ENCODE measurements at places on chromosomes 3 and 15.

DNA sequence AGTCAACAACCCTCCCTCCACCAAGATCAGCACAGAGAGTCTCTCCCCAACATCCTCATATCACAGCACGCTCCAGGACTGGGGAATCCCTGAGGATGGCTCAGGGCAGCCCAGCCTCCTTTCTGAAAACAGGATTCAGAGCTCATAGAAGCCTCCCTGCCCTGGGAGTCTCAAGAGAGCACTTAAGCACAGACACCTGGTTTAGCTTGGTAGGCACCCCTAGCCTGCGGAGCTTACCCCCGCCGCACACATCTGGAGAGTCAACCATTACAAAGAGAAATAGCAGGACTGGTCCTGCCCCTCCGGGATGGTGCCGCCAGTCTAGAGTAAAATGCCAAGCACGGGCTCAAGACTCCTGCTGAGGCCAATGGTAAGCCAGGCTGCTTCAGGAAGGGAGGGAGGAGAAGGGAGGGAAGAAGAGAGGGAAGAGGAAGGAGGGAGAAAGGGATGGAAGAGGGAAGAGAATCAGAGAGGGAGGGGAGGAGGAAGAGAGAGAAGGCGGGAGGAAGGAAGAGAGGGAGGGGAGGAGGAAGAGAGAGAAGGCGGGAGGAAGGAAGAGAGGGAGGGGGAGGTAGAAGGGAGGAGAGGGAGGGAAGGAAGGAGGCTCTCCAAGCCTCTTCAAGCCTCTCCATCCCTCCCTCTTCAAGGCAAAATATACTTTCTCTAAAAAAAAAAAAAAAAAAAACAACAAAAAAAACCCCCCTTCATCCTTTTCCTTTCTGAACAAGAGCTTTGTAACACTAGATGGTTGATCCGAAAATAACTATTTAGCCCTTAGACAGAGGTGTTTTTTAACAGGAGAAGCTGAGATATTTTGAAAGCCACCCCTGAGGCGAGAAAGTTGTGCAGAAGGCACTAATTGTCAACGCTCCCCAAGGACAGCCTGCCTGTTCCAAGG lies 278.6 kb upstream of the TLE3 start:
- DNase-seq = no peak

- no peak for DNase-seq
Observed at GRCh38 chr3:184134746-184135148, 411 bp upstream of the EIF2B5 start.

GRCh38 chr3:110069761-110070160 lies 732.4 kb upstream of the DPPA4 start:
- DNase-seq = no peak

DNA sequence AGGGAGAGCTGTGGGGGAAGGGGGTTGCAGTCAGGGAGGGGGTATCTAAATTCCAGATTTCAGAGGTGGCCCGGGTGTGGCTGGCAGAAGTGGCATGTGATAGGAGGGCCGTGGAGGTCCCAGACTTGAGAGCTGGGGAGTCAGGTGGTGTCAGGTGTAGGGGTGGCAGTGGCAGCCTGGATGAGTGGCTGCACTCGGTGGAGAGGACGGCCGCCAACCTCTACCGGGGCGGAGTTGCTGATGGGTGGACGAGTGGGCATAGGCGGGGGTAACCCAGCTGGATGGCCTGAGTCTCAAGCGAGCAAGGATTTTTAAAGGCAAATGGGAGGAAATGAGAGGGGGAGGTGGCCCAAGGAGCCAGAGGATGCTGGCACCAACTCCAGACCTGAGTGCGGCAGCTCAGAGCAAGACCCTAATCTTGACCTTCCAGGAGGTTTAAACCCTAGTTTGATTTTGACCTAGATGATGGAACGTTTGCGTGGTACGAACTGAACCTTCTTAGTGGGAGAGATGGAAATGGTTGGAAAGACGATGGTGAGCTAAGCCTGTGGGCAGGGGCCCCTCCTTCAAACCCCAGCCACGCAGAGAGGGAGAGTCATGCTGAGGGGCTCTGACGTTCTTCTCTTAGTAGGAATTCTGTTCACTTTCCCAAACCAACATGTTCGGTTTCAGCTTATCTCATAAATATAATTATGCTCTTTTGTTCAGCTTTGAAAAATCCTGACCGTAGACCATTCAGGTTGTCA lies 8.0 kb downstream of the TRAK1 start:
- no peak for DNase-seq

DNA sequence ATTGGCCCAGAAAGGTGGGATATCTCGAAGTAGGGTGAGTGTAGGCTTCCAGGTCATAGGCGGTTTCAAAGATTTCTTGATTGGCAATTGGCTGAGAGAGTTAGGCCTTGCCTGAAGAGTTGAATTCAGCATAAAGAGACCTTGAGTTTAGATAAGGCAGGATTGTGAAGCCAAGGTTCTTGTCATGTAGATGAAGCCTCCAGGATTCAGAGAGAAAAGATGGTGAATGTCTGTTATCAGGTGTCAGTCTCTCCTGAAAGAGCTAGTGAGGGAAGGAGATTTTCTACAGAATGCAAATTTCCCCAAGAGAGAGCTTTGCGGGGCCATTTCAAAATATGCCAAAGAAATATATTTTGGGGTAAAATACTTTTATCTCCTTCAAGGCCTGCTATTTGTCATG lies 217.0 kb upstream of the TLE3 start:
- DNase-seq = no peak

DNA sequence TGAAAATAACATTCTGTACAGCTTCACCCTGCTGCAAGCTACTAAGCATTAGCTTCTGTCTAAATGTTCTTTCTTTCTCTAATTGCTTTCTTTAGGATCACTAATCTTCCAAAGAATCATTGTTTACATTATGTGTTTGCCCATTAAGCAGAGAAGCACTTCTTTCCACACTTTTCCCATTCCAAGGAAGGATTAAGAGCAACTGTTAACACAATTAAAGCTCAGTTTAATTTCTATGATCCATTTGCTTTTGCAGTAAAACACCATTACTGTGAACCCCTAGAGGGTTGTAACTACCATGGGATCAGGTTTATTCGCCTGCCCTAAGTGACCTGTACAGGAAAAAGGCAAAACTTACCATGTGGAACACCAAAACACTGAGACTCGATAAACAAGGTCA lies 125.8 kb upstream of the ZNF385D start:
- no peak for DNase-seq

GRCh38 chr3:143831208-143831607 lies 17.1 kb downstream of the SLC9A9 start:
- DNase-seq = no peak

GRCh38 chr15:90001062-90001682 lies at the start of gene ZNF710:
ZNF710 (plus strand) TSS chr15:90001324; CDS start chr15:90067138, 65,814 bp downstream.
- peak; percentile 37 for DNase-seq

DNA sequence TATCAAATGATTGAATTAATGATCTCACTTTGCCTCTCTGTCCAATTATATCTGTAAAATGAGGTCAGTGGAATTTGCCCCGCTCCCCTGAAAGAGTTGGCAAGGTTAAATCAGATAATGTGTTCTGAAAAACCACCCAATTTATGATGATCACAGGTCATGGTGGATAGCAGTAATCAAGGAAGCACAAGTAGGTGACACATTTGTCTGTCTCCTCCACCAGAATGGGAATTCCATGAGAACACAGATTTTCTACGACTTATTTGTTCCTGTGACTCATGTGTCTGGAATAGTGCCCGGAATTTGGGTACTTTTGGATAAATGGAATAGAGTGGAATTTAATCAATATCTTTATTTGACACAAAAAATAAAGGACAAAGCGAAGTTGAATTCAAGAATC lies 220.9 kb upstream of the SUCLG2 start:
- no peak for DNase-seq

- no peak for DNase-seq
Observed at GRCh38 chr3:133038089-133038730, at the start of gene TMEM108. TMEM108 (plus strand) TSS chr3:133038391.

GRCh38 chr3:59812237-59813147 lies 762.7 kb upstream of the CFAP20DC start:
- no peak for DNase-seq

- no peak for DNase-seq
Observed at GRCh38 chr3:175612487-175613196, 753.5 kb downstream of the NAALADL2 start.

DNA sequence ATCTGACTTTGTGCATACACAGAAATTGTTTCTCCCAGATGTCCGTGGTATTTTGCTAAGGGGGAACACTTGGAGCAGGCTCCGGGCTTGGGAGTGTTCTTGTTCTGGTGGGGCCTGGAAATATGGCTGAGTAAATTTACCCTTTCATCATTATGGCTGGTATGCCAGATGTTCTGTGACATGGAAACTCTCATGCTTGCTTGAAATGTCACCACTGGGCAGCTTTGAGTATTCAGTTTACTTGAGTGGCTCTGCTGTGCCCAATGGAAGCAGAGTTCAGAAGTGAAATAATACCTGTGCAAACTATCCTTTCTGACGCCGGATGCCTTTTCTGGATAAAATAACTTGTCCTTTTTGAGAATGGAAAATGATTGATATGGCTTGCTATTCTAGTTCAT lies 283.6 kb upstream of the TPM1 start:
- DNase-seq = no peak

DNA sequence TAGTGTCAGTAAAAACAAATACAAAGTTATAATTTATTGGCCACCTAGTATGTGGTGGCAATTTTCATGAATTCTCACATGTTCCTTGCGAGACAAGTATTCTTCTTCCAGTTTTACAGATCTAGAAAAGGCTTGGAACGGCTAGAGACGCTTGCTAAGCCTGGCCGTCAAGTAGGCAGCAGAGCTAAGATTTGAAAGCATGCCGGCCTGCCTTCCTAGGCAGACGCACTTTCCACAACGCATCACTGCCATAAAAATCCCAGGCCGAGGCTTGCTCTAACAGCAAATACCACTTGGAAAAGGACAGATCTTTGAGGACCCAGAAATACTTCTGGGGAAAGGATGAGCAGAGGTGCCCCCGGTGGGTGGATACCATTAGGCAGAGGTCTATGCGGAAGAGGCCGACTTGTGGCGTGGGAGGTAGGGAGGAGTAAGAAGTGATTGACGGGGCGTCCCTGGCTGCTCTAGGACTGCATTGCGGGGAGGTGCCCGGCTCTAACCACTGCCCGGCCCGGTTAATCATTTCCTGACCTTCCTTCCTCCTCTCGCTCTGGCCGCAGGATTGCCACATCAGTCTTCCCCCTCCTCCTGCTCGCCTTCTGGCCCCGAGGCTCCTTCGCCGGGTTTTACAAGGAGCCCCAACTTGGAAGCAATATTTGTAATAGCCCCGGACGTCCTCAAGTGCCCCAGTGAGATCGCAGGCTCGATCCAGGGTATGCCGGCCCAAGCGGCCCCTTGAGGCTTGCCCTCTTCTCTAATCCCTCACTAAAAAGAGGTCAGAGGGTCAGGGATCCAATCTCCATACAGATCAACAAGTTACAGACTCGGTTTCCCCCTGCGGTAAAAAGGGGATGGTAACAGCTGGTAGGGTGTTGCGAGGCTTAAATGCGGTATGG lies 1.3 kb upstream of the USP3 start:
- DNase-seq = peak; percentile 58

- no peak for DNase-seq
Observed at GRCh38 chr15:68404056-68404798, 27.7 kb downstream of the ITGA11 start.

GRCh38 chr3:177878957-177879356 lies 657.3 kb upstream of the KCNMB2 start:
- DNase-seq = no peak

DNA sequence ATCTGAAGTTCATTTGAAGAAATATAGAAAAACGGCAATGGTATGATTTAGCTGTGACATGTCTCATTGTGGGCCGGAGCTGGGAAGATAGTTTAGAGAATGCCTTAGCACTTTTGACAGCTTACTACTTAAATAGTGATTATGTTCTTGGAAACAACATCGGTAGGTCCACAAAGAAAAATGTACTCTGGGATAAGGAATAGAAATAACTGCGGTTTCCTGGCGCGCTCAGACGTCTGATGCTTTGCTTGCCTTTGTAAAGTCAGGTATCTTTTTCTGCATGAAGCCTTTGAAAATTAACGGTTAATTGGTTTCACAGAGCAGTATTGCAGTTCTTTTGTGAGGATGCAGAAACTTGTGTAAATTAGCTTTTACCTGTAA lies 1.4 kb downstream of the USP3 start:
- DNase-seq = no peak

DNA sequence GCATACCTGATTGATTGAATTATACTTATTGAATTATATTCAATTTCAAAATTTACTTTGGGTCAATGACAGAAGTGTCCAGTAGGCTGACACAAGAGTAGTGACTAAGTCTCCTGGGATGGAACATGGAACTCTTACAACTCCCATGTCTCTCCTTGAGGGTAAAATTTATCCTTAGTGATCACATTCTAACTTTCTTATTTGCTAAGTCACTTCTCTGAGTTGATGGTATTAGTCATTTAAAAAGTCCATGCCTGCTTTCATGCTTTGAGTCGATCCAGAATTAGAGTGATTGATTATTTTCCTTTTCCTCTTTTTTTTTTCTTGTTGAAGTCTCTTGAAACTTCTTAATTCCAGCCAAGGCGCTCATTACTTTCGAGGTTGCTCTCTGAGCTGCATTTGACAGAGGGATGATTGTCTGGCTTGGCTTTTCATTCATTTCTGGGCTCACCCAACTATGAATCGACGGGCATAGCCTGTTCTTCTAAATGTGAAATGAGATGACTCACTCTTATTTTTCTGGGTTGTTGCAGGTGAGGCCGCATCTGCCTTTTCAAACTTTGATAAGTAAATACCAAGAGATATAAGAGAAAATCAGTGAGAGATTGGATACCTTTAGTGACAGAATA lies 34.9 kb downstream of the LRRC3B start:
- no peak for DNase-seq

DNA sequence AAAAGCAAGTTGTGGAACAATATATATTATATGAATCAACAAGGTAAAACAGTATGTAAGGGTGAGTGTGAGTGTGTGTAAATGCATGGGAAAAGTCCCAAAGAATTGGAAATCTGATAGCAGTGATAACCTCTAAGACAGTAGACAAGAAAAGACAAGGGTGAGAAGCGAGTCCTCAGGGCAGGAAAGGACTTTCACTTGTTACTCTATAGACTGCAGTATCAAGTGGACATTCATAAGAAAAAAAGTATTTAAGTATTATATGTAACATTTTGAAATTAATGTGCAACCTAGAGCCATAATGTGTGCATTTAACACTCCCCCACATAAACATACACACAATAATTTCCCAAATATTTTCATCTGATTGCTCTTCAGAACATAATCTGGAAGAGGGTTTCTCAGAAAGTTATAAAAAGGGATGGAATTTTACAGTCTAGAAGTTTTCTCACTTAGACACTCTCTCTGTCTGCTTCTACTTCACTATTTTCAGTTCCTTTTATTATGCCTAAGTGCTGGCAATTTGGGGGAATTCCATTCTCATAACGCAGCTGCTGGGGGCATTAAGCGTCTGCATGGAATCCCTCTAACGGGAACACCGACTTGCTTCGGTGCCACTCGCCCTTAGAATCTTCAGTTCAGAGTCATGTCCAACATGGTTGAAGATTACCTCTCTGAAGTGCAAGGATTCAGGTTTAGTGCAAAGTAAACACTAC lies 50.0 kb upstream of the CDIN1 start:
- no peak for DNase-seq
